ENCODE measurements at places on chromosomes 12 and 14. TPM values are rescaled to one million over a fixed set of nuclear protein-coding genes. Genes with fewer than 3 reads are reported as not detected.

GRCh38 chr14:102363182-102363943 is 622 bp downstream of the TECPR2 start:
- H3K36me3 ChIP-seq, result no peaks in the 10 kb centered on the region
- DNase-seq, result no peak
- H3K27me3 ChIP-seq, result no peaks in the 10 kb centered on the region

DNA sequence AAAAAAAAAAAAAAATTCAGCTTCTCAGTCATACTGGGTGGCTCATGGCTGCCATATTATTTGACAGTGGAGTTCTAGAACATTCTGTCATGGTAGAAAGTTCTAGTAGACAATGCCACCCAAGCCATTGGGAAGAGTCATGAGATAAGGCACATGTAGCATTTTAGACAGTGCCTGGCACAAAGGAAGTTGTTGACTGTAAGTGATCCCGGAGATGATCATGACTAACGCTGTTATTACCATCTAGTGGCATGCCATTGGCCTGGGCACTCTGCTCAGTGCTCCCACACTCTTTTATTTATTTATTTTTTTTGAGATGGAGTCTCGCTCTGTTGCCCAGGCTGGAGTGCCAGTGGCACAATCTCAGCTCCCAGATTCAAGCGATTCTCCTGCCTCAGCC is 80.4 kb downstream of the FOXN4 start:
- H3K4me3 ChIP-seq, result no peak overlapping the region
- no peaks in the 10 kb centered on the region for H3K27me3 ChIP-seq
- no peaks in the 10 kb centered on the region for H3K4me1 ChIP-seq
- DNase-seq, result no peak

LMO3 gene
- total RNA-seq, result not detected

KRT82 gene
- not detected for total RNA-seq

GRCh38 chr12:21615431-21615830 is 10.8 kb upstream of the GYS2 start:
- H3K4me1 ChIP-seq, result no peaks in the 10 kb centered on the region
- H3K27ac ChIP-seq, result no peak overlapping the region
- DNase-seq, result no peak
- no peaks in the 10 kb centered on the region for H3K27me3 ChIP-seq
- no peaks in the 10 kb centered on the region for H3K36me3 ChIP-seq

DNA sequence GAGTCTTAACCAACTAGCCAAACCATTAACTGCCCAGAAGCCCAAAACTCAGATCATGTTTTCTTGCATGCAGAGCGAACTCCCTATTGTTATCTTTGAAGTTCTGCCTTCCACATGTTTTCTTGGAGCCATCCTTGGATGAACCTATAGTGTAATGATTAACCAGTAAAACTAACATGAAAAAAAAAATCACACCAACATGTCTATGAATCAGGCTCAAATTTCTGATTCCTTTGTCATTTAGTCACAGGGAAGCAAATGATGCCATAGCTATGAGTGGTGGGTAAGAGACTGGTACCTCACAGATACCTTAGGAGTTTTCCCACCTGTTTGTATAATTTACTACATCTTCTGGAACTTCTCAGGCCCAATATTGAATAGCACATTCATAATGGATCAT is 70.7 kb downstream of the PTPRO start:
- H3K4me1 ChIP-seq, result peaks cover 2% of the 10 kb centered on the region
- no peak overlapping the region for H3K27ac ChIP-seq
- no peak overlapping the region for H3K4me3 ChIP-seq
- H3K27me3 ChIP-seq, result no peaks in the 10 kb centered on the region

- no peaks in the 10 kb centered on the region for H3K4me1 ChIP-seq
- H3K36me3 ChIP-seq, result 0 out of 2 replicates have a peak, but pooled peaks cover 9% of the 10 kb centered on the region
- no peak for DNase-seq
Measured at GRCh38 chr14:101814934-101815333, 53.4 kb downstream of the PPP2R5C start.

DNA sequence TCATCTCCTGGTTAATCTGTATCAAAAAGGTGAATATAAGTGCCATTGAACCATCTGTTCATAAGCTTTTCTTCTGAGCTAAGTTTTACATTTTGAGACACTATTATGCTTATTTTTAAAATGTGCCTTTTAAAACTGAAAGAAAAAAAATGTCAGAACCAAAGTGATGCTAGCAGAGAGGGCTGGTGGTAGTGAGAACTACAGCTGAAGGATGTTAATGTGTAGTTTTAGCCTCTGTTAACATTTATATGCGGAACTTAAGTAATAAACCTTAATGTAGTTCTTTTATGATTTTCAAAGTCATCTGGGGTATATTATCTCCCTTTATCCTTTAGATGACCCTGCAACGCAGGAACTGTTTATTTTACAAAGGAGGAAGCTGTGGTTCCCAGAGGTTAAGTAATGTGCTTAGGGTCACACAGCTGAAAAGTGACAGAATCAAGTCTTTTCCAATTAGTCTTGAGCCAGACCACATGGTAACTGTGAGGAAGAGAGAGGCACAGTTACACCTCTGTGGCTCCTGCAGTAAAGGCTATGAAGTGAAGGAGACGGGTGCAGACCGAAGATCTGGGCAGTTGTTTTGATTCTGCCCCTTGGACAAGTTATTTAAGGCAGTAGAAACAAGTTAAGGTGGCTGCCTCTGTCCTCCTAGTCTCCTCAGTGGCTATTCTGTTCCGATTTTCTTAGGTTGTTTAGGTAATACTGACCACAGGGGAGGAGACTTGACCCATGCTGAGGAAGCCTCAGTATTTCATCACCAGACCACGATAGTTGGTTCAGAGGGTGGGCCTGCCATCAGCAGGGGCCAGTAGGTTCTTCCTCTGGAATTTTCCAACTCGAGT is 23.9 kb downstream of the GNG2 start:
- no peaks in the 10 kb centered on the region for H3K4me1 ChIP-seq
- H3K27ac ChIP-seq, result no peak overlapping the region
- no peaks in the 10 kb centered on the region for H3K27me3 ChIP-seq
- H3K36me3 ChIP-seq, result no peaks in the 10 kb centered on the region
- H3K4me3 ChIP-seq, result no peak overlapping the region
- DNase-seq, result no peak

- no peak overlapping the region for H3K4me3 ChIP-seq
- H3K36me3 ChIP-seq, result no peaks in the 10 kb centered on the region
- no peak for DNase-seq
Measured at GRCh38 chr12:71684081-71684480, 1.8 kb upstream of the TMEM19 start.

WDHD1 gene
- 93.7 TPM for total RNA-seq

- no peaks in the 10 kb centered on the region for H3K27me3 ChIP-seq
- no peaks in the 10 kb centered on the region for H3K4me1 ChIP-seq
- no peaks in the 10 kb centered on the region for H3K36me3 ChIP-seq
Measured at GRCh38 chr14:23950411-23951135, 3.0 kb upstream of the DHRS4 start.

LGR5 gene
- 0.09 TPM for total RNA-seq

Measured in H9 (cell line).